ENCODE measurements at places on chromosomes 2 and 18. TPM values are rescaled to one million over a fixed set of nuclear protein-coding genes. Genes with fewer than 3 reads are reported as not detected.

Gene IL1RN
- 2.4 TPM for total RNA-seq

- no peaks in the 10 kb centered on the region for H3K4me1 ChIP-seq
Measured at GRCh38 chr2:38267270-38267925, 109.7 kb downstream of the ATL2 start.

DNA sequence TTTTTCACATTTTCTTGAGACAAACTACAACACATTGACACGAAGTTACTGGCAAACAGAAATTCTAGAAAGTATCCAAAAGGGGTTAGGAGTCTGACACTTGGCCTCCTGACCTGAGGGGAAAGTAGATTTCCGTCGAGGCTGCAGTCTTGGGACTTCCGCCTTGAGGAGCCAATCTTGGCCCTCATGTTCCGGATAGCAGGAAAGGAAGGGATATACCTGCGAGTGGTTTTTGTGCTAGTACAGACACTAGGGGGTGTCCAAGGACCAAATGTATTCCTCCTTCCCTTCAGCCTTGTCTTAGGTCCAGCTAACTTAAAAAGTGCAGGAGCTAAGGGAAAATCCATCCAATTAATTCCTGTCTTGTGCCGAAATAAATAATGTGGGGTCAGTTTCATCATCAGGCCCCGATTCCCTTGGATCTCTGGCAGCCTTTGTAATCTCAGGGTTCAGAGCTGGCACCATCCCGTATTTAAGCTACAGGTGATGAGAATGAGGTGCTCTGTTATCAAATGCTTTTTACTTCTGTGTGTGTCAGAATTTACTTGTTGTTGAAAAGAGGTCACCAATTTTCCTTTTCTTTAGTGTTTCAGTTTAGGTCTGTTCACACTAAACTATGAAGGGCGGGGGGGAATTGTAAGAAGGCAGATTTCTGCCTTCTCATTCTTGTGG is 330.2 kb upstream of the FANCL start:
- no peak overlapping the region for H3K27ac ChIP-seq
- no peaks in the 10 kb centered on the region for H3K36me3 ChIP-seq
- DNase-seq: no peak
- H3K27me3 ChIP-seq: no peaks in the 10 kb centered on the region
- no peak overlapping the region for H3K4me3 ChIP-seq
- H3K4me1 ChIP-seq: no peaks in the 10 kb centered on the region

- no peak for DNase-seq
- peaks cover 6% of the 10 kb centered on the region for H3K36me3 ChIP-seq
- no peak overlapping the region for H3K27ac ChIP-seq
- no peaks in the 10 kb centered on the region for H3K4me1 ChIP-seq
- no peaks in the 10 kb centered on the region for H3K27me3 ChIP-seq
Measured at GRCh38 chr2:202204855-202205254, 33.5 kb downstream of the SUMO1 start.

DNA sequence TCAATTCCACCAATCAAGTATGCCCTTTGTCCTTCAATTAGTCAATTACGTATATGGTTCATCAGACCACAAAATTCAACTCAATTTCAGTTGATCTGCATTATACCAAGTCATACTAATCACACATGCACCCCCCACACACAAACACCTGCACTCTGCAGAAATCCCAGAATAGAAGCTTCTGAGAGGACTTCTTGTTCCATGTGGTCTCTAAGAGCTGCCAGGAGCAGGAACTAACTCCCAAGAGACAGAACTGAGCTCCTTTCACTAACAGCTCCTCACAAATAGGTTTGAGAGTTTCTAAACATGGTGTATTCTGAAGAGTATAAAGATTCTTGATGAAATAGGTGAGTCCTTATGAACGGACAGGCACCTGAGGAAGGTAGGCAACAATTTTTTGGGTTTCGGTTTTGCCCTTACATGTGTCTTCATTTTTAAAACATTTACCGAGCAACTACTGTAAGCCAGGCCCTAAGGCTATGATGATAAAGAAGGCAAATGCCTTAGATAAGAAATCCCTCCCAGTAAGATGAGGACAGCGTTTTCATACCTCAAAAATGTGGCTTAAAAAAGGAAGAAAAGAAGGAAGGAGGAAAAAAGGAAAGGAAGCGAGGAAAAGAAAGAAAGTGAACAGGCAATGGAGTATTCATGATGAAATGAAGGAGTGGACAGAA is 183.1 kb downstream of the PID1 start:
- H3K4me1 ChIP-seq: no peaks in the 10 kb centered on the region
- DNase-seq: no peak
- no peaks in the 10 kb centered on the region for H3K36me3 ChIP-seq
- H3K27me3 ChIP-seq: no peaks in the 10 kb centered on the region
- H3K4me3 ChIP-seq: no peak overlapping the region
- no peak overlapping the region for H3K27ac ChIP-seq

Data from CD4-positive, alpha-beta memory T cell (primary cell).